ENCODE measurements at places on chromosomes 5 and 9. TPM values are rescaled to one million over a fixed set of nuclear protein-coding genes. Genes with fewer than 3 reads are reported as not detected.

DNA sequence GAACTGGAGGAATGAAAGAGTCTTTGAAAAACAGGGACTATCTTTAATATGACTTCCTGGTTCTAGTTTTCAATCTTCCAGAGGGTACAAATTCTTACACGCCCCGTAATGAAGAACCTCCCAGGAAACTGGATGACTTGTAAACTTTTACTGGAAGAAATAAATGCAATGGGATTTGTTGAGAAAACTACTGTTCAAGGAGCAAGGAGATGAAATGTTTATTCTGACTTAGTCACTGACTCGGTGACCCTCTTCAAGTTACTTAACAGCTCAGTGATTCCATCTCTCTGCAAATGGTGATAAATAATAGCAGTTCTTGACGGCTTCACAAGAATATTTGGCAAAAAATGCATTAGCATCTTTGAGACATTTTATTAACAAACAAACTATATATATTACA is 858.6 kb downstream of the PTPRD start:
- DNase-seq: no peak

DNA sequence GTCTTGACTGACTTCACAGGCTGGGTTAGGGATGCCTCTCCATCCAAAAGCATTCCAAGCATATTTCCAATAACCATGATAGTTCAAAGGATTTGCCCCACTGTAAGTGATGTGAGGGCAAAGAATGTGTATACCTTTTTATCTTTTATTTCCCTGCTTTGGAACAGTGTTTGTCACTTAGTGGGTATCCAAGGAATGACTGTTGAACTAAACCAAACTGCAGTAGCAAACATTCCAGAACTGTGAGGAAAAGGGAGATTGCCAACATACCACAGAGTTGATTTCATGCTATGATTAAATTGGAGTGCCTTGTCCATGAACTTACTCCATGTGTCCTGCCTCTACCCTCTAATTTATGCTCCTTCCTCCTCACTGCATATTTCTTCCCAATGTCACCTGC is 400.0 kb downstream of the KIAA0825 start:
- DNase-seq: no peak

The PPP2R2B gene
- 0.19 TPM for total RNA-seq

The BTNL3 gene
- total RNA-seq: not detected

DNA sequence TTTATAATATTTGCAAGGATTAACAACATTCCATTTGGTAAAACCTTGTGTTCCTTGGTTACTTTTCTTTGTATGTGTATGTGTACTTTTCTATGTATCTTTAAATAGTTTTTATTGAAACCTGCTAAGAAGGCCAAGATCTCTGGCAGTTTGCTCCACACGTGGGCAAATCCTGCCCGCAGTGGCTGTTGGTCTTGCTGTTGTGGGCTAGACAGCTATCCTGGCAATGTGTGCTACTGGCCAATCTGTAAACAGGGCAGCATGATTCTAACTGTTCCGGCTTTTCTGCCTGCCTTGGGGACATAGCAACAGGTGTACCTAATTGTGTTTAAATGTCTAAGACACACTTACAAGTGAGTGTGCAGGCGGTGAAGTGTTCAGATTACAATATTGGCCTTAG is 286.6 kb downstream of the RFX3 start:
- DNase-seq: no peak

- DNase-seq: no peak
Measured at GRCh38 chr5:56422076-56422762, 189.1 kb upstream of the ANKRD55 start.

- no peak for DNase-seq
Measured at GRCh38 chr5:16707168-16707868, 90.5 kb upstream of the RETREG1 start.

DNA sequence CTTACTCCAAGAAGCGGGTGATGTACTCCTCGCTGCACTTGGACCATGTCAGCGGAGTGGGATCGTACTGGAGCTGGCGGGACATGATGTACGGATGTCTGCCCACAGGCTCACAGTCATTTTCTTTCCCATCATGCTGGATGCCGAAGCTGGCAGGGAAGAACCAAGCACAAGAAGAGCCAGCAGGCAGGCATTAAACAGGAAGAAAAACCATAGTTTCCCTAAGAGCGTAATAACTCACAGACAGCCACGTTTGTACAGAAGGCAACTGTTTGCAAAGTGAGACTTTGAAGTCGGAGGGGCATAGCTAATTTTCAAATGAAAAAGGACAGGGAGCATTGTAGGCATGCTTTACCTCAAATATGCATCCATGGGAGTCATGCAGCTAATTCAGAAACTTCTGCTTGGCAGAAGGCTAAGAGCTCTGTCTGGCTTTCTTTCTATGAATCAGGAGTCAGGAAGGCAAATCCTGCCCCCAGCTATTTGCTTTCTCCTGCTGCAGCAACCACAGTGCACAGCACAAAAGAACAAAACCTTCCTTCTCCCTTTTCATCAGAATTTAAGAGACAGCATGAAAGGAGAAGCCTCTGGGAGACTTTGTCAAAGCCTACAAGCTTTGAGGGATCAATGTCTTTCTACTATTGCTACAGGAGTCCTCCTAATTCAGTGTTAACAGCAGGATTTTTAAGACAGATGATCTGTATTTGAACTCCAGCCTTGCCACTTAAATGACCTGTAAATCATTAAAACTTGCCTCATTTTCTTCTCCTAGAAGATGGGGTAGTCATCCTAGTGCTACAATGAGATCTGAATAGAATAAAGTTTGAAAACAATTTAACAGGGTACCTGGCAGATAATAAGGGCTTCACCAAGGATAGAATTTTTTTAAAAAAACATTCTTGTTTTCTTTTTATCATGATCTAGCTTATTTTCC is 209.1 kb downstream of the TARS1 start:
- DNase-seq: no peak

The AQP3 gene
- 4.7 TPM for total RNA-seq

- no peak for DNase-seq
Measured at GRCh38 chr5:2188661-2189060, 305.9 kb upstream of the IRX4 start.

DNA sequence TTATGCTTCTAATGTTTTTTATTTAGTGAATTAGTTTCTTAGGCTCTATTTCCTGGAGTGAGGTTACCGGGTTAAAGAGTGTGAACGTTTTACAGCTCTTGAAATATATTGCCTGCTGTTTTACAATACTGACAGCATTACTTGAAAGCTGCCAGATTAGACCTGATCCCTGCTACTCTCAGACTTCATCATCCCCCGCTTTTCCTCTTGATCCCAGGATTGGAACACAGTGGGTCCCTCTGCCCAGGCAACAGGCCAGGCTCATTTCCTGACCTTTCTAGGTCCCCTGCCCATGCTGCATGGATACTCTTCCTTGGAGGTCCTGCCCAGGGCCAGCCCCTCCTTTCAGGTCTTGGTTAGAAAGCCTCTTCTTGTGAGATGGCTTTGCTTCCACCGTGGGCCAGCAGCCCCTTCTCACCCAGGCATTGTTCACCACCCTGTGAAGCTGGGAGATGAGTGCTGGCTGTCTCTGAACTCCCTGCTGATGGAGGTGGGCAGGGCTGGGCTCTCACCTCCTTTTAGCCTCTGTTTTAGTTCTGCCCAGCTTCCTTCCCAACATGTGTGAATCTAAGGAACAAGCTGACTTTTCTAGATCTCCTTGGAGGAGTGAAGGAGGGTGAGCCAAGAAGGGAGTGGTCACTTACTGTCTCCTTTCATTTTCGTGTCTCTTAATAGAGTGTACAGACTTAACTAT is 15.5 kb upstream of the FAM120AOS start:
- no peak for DNase-seq

- DNase-seq: no peak
Measured at GRCh38 chr5:54390015-54390414, 65.5 kb upstream of the HSPB3 start.

DNA sequence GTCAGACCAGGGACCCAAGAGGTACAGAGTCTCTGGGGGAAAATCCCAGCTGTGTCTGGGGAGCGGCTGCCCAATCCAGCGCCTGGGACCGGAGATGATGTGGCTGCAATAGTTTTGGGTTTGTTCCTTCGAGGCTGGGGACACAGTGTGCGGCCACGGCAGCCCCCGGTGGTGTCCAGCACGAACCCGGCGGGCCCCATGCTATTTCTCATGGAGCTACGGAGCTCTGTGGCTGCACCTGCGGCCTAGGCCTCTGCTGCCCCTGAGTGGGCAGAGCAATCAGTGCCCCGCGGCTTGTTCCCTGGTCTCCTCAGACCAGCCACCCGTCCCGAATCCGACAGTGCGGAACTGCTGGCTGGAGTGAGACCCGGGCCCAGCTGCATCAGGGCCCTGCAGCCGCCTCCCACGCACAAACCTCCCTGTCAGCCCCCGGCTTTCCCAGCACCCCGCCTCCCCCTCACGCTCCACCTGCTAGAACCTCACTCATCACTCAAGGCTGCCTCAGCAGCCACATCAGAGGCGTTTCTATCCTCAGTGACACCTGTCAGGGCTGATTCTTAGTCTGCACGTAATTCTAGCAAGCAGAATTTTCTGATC is 29.0 kb downstream of the SARDH start:
- no peak for DNase-seq

- DNase-seq: no peak
Measured at GRCh38 chr5:147481874-147482705, 27.8 kb downstream of the DPYSL3 start.

The MAP3K1 gene
- 3.0 TPM for total RNA-seq

DNA sequence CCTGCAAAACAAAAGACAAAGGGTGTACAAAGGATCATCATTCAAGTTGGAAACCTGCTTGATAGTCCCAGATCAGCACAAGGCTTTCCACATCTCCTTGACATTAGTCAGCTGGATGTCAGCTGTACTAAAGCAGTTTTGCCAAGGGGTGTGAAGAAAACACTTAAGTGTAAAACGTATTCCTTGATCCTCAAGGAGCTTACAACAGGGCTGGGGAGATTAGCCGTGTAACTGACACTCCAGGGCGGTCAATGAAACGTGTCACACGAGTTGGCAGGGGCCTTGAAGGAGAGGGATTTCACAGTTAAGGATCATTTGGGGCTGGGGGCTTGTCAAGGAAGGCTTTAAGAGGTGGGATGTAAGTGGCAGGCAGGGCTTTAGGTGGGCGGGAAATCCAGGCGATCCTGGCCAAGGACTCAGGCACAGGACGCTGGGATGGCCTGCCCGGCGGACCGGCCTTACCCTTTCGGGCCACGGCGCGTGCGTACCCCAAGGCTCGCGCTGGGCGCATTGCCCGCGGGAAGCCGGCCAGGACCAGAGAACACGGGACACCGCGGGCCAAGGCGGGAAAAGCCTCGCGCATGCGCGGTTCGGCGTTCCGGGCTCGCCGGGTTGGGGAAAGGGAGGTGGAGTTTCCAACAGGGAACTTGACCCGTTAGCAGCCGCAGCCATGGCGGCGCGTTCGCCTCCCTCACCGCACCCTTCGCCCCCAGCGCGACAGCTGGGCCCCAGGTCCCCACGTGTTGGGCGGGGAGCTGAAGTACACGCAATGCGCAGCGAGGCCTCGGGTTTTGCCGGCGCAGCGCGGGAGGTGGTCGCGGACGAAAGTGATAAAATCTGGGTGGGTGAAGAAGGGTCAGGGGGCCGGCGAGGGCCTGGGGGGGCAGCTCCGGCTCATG is at the start of gene CNTLN:
Gene CNTLN (plus strand): TSS at position 645 of the 899 bp plus-strand sequence. CDS start 26 bp downstream, at position 671.
- peak; percentile 95 for DNase-seq

DNA sequence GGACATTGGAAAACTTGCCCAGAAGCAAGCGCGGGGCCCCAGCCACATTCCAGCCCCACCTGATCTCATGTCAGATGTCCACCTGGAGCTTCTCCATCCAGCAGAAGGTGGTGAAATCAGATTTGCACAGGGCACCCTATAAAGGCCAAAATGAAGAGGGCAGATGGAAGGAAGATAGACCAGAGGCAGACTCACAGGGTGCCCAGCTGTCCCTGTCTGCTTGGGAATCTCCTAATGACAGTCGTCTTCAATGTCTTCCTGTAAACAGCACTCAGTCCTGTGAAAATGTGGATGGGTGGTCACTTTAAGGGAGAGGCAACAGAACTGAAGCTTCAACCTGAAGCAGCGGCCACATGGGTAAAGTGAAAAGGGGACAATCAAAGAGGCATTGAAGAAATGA is 607.5 kb downstream of the IRX1 start:
- no peak for DNase-seq

The ARRDC3 gene
- 53.0 TPM for total RNA-seq

The CCDC171 gene
- 0.44 TPM for total RNA-seq

The AJM1 gene
- 4.9 TPM for total RNA-seq

DNA sequence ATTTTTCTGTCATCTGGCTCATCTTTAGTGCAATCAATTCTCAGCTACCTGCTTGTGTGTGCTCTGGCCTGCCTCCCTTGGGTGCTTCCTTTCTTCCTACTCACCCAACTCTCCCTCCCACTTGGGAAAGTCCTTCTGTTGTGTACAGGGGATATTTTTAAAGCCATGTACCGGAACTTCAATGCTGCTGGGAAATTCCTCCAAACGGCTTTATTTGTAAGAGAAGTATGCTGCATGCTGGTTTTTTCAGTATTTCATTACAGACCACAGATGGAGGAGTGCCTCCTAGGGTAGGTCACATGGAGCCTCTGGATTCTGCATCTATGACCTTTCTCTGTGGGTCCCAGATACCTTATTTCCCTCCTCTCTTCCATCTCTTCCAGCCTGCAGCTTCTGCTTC is 5.4 kb upstream of the HMHB1 start:
- DNase-seq: no peak

GRCh38 chr9:92176800-92177185 is 61.6 kb upstream of the SPTLC1 start:
- no peak for DNase-seq

- no peak for DNase-seq
Measured at GRCh38 chr5:153390569-153390968, 99.9 kb upstream of the GRIA1 start.

DNA sequence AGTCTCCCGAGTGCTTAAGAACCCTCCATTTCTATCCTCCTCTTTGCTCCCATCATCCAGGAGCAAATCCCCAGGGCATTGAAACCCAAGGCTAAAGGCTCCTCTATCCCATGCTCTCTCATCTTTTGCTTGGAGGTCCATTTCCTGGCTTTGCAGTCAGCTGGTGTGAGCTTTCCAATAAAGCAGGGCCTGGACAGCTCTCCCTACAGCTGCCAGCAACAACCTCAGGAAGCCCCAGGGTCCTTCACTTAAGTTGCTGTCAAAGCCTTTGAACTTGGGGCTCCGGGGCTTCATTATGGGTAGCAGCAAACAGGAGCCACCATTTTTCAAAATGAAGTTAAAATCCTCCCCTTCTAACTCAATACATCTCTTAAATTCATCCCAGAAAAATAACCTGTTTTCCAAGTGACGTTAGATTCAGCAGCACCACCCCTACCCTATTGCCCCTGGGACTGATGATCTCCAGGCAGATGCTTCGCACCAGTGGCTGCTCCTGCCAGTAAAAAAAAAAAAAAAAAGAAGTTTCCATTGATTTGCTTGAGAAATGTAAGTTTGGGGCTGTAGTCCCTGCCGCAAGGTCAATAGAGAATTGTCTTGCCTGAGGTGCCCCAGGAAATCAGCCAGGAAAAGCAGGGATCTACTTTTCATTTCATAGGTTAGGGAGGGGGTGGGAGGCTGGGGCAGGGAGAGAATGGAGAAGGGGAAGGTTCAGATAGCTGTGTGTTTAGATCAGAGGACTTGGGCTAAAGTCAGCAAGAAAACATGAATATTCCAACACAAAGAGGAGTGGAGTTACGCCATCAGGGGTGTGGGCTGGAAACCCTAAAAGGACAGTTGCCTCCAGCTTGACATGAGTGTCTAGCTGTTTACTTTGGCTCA is 83.8 kb upstream of the IL6ST start:
- peak; percentile 53 for DNase-seq

The LCN9 gene
- not detected for total RNA-seq
